ENCODE measurements at places on chromosomes 7 and 10. TPM values are rescaled to one million over a fixed set of nuclear protein-coding genes. Genes with fewer than 3 reads are reported as not detected.

DNA sequence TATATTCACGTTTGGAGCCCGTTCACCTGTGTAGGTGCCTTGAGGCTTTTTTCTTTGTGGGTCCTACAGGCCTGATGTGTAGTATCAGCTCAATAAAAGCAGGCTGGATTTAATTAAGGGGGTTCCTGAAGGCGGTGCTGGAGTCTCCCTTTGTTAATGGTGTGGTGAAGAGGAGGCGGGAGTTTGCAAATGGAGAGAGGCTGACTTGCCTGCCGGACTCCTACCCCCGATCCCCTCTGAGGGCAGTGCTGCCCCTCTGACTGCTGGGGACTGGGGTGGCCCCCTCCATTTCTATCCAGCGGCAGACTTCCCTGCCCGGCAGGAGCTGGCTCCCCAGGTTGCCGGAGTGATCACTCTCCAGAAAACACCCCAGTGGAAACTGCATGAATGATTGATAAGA is 45.1 kb downstream of the ZMIZ1 start:
- no peak overlapping the region for H3K27ac ChIP-seq
- no peaks in the 10 kb centered on the region for H3K4me1 ChIP-seq

- DNase-seq = no peak
- H3K4me1 ChIP-seq = no peaks in the 10 kb centered on the region
- no peaks in the 10 kb centered on the region for H3K36me3 ChIP-seq
- no peaks in the 10 kb centered on the region for H3K27me3 ChIP-seq
- no peak overlapping the region for H3K4me3 ChIP-seq
These were observed 40.6 kb downstream of the AKR1B15 start for GRCh38 chr7:134589491-134589941.

GRCh38 chr10:109183366-109183765 is 739.9 kb downstream of the XPNPEP1 start:
- no peak overlapping the region for H3K4me3 ChIP-seq
- H3K4me1 ChIP-seq = no peaks in the 10 kb centered on the region
- no peak overlapping the region for H3K27ac ChIP-seq

The PRR15 gene
- total RNA-seq = not detected

- no peak overlapping the region for H3K4me3 ChIP-seq
- H3K36me3 ChIP-seq = no peaks in the 10 kb centered on the region
- no peaks in the 10 kb centered on the region for H3K27me3 ChIP-seq
- DNase-seq = no peak
- H3K4me1 ChIP-seq = no peaks in the 10 kb centered on the region
- H3K27ac ChIP-seq = no peak overlapping the region
These were observed 26.0 kb upstream of the TMEM140 start for GRCh38 chr7:135121868-135122267.

- DNase-seq = no peak
- H3K4me3 ChIP-seq = no peak overlapping the region
- H3K27ac ChIP-seq = no peak overlapping the region
- no peaks in the 10 kb centered on the region for H3K36me3 ChIP-seq
- no peaks in the 10 kb centered on the region for H3K4me1 ChIP-seq
These were observed 65.8 kb downstream of the MTURN start for GRCh38 chr7:30200591-30200990.

DNA sequence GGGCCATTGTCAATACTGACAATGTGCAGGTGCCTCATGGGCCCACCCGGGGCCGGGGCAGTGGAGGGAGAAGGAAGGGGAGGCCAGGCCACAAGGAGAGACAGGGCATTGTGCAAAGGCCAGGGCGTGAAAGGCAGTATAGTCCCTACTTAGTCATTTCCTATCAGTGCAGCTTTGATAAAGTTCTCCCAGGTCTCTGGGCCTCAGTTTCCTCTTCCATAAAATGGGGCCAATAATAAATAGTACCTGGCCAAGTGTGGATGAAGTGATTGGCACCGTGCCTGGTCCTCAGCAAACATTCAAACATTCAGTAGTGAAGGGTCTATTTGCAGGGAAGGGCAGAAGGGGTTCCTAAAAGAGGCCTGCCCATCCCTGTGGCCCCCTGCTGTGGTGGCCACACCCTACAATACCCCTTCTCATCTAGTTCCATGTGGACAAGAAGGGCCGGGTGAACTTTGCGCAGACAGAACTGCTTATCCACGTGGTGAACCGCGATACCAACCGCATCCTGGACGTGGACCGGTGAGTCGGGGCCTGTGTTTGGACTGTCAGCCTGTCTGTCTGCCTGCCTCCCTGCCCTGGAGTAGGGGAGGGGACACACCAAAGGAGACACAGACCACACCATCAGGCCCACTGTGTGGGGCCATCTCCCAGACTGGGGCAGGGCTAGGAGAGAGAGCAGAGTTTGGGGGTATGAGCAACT is 36.9 kb upstream of the VSIR start:
- H3K27me3 ChIP-seq = no peaks in the 10 kb centered on the region
- H3K36me3 ChIP-seq = no peaks in the 10 kb centered on the region
- no peak for DNase-seq
- no peak overlapping the region for H3K4me3 ChIP-seq
- H3K4me1 ChIP-seq = no peaks in the 10 kb centered on the region

- H3K27ac ChIP-seq = no peak overlapping the region
- no peak overlapping the region for H3K4me3 ChIP-seq
- H3K27me3 ChIP-seq = no peaks in the 10 kb centered on the region
- DNase-seq = no peak
- no peaks in the 10 kb centered on the region for H3K36me3 ChIP-seq
These were observed 11.0 kb upstream of the C10orf143 start for GRCh38 chr10:130121486-130122079.

The OR2A1 gene
- not detected for total RNA-seq

The CAMK2B gene
- 0.12 TPM for total RNA-seq

The LRRC4 gene
- 0.82 TPM for total RNA-seq

The ITGA8 gene
- total RNA-seq = not detected

DNA sequence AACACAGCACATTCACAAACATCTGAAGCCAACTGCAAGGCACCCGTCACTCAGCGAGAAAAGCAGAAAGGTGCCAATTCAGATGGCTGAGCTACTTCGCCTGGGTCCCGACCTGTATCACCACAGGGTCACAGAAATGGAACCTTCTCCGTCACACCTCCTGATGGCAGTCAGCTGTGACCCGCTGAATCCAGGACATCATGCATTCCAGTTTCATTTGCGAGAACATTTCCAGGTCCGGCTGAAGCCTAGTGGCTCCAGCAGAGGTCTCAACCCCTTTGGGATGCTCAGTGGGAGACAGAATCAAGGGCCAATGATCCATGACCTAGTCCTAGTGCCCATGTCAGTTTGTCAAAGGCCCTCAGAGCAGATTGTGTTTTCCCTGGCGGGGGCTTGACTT is 193.6 kb upstream of the KLF14 start:
- no peak overlapping the region for H3K27ac ChIP-seq
- no peaks in the 10 kb centered on the region for H3K36me3 ChIP-seq
- H3K4me1 ChIP-seq = peaks cover 40% of the 10 kb centered on the region
- H3K4me3 ChIP-seq = no peak overlapping the region

DNA sequence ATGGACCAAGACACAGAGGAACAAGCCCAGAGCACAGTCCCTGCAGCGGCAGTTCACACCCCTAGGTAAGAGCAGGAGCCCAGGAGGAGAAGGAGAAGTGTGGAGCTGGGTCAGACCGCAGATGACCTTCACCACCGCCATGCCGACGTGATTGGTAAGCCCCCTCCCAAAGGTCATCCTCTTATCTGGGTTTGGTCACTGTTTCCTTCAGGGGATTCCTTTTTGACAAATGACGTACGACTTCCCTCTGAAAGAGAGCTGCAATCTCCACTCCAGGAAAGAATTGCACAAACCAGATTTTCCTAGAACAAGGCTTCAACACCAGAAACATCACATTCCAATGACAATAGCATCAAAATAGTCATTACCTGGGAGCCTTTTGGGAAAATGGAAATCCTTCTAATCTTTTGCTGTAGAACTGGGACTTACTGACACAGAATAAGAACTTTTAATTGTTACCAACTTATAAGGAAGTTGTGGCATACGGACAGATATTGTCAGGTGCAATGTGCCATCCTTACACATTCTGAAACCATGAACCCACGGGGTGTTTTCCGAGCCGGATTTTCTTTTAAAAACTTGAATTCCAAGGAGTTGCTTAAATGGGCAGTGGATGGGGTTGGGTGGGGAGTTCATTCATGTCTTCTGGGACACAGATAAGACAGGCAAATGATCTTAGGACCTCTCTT is 20.8 kb upstream of the ADAM12 start:
- H3K36me3 ChIP-seq = no peaks in the 10 kb centered on the region
- H3K27ac ChIP-seq = no peak overlapping the region
- H3K4me1 ChIP-seq = no peaks in the 10 kb centered on the region
- DNase-seq = no peak

- no peak overlapping the region for H3K4me3 ChIP-seq
- DNase-seq = no peak
- H3K27me3 ChIP-seq = no peaks in the 10 kb centered on the region
- H3K27ac ChIP-seq = no peak overlapping the region
- H3K4me1 ChIP-seq = no peaks in the 10 kb centered on the region
- no peaks in the 10 kb centered on the region for H3K36me3 ChIP-seq
These were observed 104.7 kb downstream of the GFRA1 start for GRCh38 chr10:116168329-116168728.

DNA sequence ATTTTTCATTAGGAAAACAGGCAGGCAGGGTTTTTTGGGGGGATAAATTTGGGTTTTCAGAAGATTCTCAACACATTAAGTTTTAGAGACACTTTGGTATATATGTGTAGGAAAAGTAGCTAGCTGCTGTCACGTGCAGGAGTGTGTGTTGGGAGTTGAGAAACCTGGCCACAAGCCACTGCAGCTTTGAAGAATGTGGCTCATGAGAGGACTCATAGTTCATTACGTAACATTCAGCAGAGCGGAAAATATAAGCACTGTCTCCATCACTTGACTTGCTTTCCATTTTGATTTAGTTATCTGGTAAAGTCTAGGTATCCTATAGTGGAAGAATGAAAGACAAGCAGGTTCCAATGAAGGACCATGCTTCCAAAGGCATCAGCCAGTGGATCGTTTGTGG is 31.2 kb downstream of the SMNDC1 start:
- H3K4me3 ChIP-seq = no peak overlapping the region
- H3K36me3 ChIP-seq = no peaks in the 10 kb centered on the region
- no peak overlapping the region for H3K27ac ChIP-seq
- peak; percentile 72 for DNase-seq

DNA sequence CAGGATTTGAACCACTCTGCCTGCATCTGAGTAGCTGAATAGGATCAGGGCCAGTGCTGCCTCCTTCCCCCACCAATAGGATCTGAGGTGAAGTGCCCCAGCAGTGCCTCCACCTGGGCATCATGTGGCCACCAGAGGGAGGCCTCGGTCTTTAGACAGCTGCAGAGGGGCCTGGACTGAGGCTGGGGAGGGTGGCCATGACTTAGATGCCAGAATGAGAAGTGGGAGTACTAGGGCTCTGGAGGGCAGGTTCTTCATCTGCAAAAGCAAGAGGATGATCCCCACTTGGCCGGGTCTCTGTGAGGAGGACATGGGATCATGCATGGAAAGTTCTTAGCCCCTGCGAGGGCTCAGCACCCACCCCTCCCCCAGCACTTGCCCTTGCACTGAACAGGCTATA is 56.9 kb downstream of the NEUROG3 start:
- H3K36me3 ChIP-seq = no peaks in the 10 kb centered on the region
- H3K4me1 ChIP-seq = no peaks in the 10 kb centered on the region
- H3K27ac ChIP-seq = no peak overlapping the region
- H3K27me3 ChIP-seq = no peaks in the 10 kb centered on the region
- peak; percentile 36 for DNase-seq
- no peak overlapping the region for H3K4me3 ChIP-seq

DNA sequence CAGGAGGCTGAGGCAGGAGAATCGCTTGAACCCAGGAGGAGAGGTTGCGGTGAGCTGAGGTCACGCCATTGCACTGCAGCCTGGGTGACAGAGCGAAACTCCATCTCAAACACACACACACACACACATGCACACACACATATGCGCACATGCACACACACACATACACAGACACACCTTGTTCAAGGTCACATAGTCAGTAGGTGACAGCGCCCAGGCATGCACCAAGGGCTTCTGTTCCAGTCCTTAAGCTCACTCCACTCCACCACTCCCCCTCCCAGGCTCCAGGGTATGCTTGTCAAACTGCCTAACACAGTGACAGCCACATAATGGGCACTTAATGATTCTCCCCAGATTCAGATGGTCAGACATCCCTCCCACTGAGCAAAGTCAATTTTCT is 37.0 kb downstream of the KCNMA1 start:
- H3K36me3 ChIP-seq = no peaks in the 10 kb centered on the region
- H3K4me3 ChIP-seq = no peak overlapping the region
- no peaks in the 10 kb centered on the region for H3K27me3 ChIP-seq
- H3K4me1 ChIP-seq = no peaks in the 10 kb centered on the region
- H3K27ac ChIP-seq = no peak overlapping the region

DNA sequence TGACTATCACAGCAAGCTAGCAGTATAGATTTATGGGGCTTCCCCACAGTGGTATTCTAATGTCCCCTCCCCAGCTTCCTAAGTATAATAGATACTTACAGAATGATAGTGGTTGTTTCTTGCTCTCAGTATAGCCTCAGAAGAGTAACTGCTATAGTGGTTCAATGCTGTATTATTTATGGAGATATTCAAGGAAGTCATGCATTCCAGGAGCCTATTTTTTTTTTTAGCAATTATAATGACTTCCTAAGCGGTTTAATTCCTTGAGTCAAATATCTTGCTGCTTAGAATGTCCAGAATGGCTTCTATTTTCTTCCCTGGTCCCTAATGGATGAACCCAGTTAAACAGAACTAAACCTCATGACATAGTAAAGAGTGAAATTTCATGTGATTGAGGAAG is 451.5 kb upstream of the SEMA3D start:
- no peak for DNase-seq
- H3K36me3 ChIP-seq = no peaks in the 10 kb centered on the region
- no peaks in the 10 kb centered on the region for H3K4me1 ChIP-seq
- no peak overlapping the region for H3K27ac ChIP-seq
- no peak overlapping the region for H3K4me3 ChIP-seq

DNA sequence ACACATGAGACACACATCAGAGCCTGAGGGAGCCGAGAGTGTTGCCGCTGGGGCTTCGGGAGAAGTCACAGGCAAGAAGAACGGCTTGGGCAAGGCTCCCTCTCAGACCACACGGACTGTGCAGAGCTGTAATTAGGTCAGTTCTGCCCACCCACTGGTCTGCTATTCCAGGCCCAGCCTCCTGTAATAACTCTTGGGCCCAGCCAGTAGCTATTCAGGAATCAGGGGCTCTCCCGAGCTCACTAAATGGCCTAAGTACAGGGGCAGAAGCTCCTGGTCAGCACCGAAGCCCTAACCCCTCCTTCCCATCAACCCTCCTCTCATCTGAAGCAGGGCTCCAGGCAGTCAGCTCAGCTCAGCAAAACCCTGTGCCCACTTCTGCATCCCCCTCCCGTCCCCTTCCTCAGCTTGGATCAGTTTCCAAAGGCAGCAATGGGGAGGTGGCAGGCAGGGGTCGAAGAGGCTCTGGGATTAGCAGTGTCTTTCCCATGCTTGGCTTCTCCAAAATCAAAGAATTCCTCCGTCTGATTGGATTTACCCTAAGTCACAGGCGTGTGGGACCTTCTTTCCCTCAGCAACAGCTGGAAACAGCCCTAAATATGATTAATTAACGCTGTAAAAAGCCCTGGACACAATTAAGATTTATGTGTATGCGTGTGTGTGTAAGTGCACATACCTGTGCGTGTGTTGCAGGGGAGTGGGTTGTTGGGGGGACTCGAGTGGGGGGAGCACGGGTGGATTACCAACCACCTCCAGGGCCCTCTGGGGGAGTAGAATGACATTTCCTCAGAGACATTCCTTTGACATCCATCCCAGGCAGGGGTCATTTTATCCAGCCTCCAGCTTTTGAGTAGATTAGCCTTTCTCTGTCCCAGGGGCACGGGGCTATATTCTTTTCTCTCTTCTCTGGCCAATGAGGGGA is 48.4 kb upstream of the BTRC start:
- H3K4me3 ChIP-seq = no peak overlapping the region
- H3K27me3 ChIP-seq = peaks cover 2% of the 10 kb centered on the region
- H3K27ac ChIP-seq = no peak overlapping the region
- DNase-seq = no peak
- H3K36me3 ChIP-seq = no peaks in the 10 kb centered on the region
- no peaks in the 10 kb centered on the region for H3K4me1 ChIP-seq

The CFAP69 gene
- total RNA-seq = not detected

All from naive thymus-derived CD4-positive, alpha-beta T cell (primary cell).